ENCODE measurements at places on chromosomes 1 and 21. TPM values are rescaled to one million over a fixed set of nuclear protein-coding genes. Genes with fewer than 3 reads are reported as not detected.
A peak's percentile ranks its signal among the peaks of the same experiment; 100 is the strongest.

- no peaks in the 10 kb centered on the region for H3K27me3 ChIP-seq
- DNase-seq: no peak
- H3K36me3 ChIP-seq: peaks cover 90% of the 10 kb centered on the region
- H3K27ac ChIP-seq: no peak overlapping the region
Observed at GRCh38 chr21:37507716-37508115, 141.1 kb downstream of the DYRK1A start.

GRCh38 chr1:202234331-202235002 is 40.9 kb downstream of the LGR6 start:
- H3K4me3 ChIP-seq: no peak overlapping the region
- no peaks in the 10 kb centered on the region for H3K4me1 ChIP-seq
- no peak overlapping the region for H3K27ac ChIP-seq
- DNase-seq: no peak
- H3K27me3 ChIP-seq: no peaks in the 10 kb centered on the region

Gene SH2D1B
- not detected for total RNA-seq

Gene MFAP2
- total RNA-seq: not detected

DNA sequence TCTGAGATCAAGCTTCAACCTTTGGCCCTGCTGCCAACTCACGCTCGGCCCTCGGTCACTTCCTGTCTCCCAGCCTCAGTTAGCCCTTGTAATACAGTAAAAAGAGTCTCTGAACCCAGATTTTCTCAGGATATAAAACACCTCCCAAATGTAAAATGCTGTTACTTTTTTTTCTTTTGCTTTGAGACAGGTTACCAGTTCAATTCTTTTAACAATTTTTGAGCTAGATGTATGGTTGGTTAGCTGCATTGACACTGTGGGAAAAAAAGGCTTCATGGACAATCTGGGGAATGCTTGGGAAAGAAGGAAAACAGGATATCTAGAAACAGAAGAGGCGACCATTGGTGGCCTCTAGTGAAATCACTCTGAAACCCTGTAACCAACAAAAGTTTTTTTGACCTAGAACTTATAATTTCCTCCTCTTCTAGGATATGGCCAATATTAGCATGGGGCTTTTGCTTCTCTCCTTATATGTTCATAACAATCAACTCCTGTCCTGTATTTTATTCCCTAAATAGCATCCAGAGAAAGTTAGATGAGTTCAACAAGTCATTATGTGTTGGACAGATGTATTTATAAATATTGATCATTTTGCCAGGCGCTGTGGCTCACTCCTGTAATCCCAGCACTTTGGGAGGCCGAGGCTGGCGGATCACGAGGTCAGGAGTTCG is 1.3 kb downstream of the CMPK1 start:
- no peaks in the 10 kb centered on the region for H3K36me3 ChIP-seq
- DNase-seq: no peak
- H3K27me3 ChIP-seq: no peaks in the 10 kb centered on the region
- peak overlapping the region; percentile 86 for H3K4me3 ChIP-seq
- peak overlapping the region; percentile 88 for H3K27ac ChIP-seq

DNA sequence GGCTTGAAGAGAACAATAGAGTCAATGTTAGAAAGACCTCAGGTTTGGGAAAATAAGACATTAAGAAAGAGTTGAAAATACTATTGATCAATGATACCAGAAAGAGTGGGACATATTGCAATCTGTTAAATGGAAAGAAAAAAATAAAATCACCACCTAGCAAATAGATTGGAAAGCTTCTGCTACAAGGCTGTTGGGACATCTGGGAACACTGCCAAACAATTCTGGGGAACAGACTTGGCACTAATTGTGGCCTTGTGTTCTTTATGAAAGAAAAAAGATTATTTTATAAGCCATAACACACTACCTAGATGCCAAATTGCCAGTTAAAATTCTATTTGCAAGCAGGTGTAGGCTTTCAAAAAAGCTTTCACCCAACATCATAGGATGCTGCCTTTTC is 137.8 kb downstream of the TSEN15 start:
- DNase-seq: no peak
- H3K36me3 ChIP-seq: no peaks in the 10 kb centered on the region
- no peak overlapping the region for H3K4me3 ChIP-seq
- H3K27ac ChIP-seq: no peak overlapping the region
- no peaks in the 10 kb centered on the region for H3K4me1 ChIP-seq

Gene FAM131C
- total RNA-seq: not detected

Gene PCP4
- not detected for total RNA-seq

Gene KCND3
- total RNA-seq: not detected

Gene LYPD8
- not detected for total RNA-seq

- no peaks in the 10 kb centered on the region for H3K36me3 ChIP-seq
- no peak for DNase-seq
- no peaks in the 10 kb centered on the region for H3K27me3 ChIP-seq
- no peak overlapping the region for H3K4me3 ChIP-seq
Observed at GRCh38 chr1:37342736-37343135, 131.6 kb upstream of the ZC3H12A start.

DNA sequence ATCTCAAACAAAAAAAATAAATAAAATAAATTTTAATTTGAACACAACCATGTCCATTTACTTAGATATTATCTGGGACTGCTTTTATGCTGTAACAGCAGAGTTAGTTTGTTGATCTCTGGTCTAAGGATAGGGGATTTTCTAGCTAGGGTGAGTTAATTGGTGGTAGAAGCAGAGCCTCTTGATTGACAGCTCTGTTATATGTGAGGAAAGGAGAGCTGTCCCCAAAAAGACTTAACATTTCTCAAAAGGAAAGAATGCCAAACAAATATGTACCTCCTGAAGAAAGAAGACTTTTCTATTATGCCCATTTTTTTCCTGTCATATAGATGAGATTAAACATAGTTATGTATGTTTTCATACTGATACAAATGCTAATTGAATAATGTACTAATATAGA is 37.8 kb downstream of the MAN1A2 start:
- H3K4me3 ChIP-seq: no peak overlapping the region
- H3K4me1 ChIP-seq: peaks cover 17% of the 10 kb centered on the region
- no peak overlapping the region for H3K27ac ChIP-seq

DNA sequence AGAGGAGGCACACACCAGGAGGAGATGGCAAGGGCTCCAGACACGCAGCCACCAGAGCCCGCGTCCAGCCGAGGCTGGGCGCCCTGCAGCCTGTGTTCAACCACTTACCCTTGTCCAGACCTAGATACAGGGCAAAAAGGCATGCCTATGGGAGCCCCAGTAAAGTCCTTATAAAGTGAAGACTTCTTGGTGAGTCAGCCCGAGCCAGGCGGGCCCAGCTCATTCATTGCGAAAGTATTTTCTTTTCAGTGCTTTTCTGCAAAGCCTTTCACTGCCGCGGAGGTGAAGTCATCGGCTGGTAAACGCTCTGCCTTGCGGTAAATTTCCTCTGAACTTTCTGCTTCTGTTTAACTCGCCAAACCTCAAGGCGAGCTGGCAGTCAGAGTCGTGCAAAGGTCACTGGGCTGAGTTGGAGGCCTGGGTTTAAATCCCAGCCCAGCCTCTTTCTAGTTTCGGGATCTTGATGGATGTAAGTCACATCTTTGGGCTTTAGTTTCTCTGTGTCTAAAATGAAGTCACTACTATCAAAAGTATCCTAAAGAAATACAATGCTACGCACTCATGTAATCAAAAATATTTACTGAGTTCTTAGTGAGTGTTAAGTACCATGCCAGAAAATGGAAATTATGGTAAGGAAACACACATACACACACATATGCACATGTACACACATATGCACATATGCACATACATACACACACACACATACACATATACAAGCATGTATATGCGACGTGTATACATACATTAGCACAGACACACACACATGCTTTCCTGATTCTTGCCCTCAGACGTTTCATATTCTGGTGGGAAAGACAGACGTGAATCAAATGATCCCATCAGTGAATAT is 54.7 kb upstream of the IFFO2 start:
- no peak overlapping the region for H3K4me3 ChIP-seq
- no peaks in the 10 kb centered on the region for H3K36me3 ChIP-seq
- peaks cover 18% of the 10 kb centered on the region for H3K4me1 ChIP-seq
- peak; percentile 46 for DNase-seq
- no peaks in the 10 kb centered on the region for H3K27me3 ChIP-seq

- no peak for DNase-seq
- H3K36me3 ChIP-seq: no peaks in the 10 kb centered on the region
- H3K4me3 ChIP-seq: no peak overlapping the region
- no peaks in the 10 kb centered on the region for H3K4me1 ChIP-seq
- no peaks in the 10 kb centered on the region for H3K27me3 ChIP-seq
Observed at GRCh38 chr1:86774305-86775295, 70.2 kb downstream of the SH3GLB1 start.

Gene ACTN2
- total RNA-seq: not detected

- no peak overlapping the region for H3K27ac ChIP-seq
- H3K36me3 ChIP-seq: peaks cover 43% of the 10 kb centered on the region
- no peaks in the 10 kb centered on the region for H3K27me3 ChIP-seq
Observed at GRCh38 chr21:34836103-34836932, 167.5 kb downstream of the CLIC6 start.

Gene INTS3
- 49.1 TPM for total RNA-seq

- H3K4me1 ChIP-seq: peaks cover 71% of the 10 kb centered on the region
- no peak overlapping the region for H3K4me3 ChIP-seq
- H3K36me3 ChIP-seq: peaks cover 22% of the 10 kb centered on the region
- no peaks in the 10 kb centered on the region for H3K27me3 ChIP-seq
Observed at GRCh38 chr1:223731133-223731770, 18.9 kb downstream of the CAPN2 start.

GRCh38 chr1:75342786-75343185 is 208.6 kb downstream of the LHX8 start:
- H3K27ac ChIP-seq: no peak overlapping the region
- H3K27me3 ChIP-seq: no peaks in the 10 kb centered on the region
- no peaks in the 10 kb centered on the region for H3K4me1 ChIP-seq
- H3K4me3 ChIP-seq: no peak overlapping the region
- DNase-seq: no peak

Gene SLC6A9
- 0.84 TPM for total RNA-seq

Gene ANXA9
- not detected for total RNA-seq

DNA sequence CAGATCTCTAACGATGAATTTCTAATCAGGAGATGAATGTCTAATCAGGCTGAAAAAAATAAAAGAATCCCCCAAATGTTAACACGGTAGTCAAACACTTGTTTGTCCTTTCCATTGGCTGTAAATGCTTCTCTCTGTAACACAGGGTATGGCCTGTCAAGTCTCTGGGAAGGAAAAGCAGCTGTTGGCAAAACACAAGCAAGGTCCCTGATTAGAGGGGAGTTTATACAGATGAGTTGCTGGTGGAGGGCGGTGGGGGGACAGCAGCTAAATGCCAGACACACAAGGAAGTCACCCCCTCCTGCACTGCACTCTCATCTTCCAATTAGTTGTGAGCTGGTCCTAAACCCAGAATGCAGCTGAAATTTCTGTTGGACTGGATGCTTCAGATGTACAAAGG is 51.0 kb downstream of the PGBD5 start:
- no peaks in the 10 kb centered on the region for H3K4me1 ChIP-seq
- no peak for DNase-seq
- no peaks in the 10 kb centered on the region for H3K36me3 ChIP-seq
- no peak overlapping the region for H3K27ac ChIP-seq
- no peak overlapping the region for H3K4me3 ChIP-seq

- no peak overlapping the region for H3K27ac ChIP-seq
- peaks cover 5% of the 10 kb centered on the region for H3K27me3 ChIP-seq
- no peak overlapping the region for H3K4me3 ChIP-seq
- H3K36me3 ChIP-seq: no peaks in the 10 kb centered on the region
- no peak for DNase-seq
- H3K4me1 ChIP-seq: peaks cover 4% of the 10 kb centered on the region
Observed at GRCh38 chr1:119715542-119715941, 3.8 kb downstream of the PHGDH start.

DNA sequence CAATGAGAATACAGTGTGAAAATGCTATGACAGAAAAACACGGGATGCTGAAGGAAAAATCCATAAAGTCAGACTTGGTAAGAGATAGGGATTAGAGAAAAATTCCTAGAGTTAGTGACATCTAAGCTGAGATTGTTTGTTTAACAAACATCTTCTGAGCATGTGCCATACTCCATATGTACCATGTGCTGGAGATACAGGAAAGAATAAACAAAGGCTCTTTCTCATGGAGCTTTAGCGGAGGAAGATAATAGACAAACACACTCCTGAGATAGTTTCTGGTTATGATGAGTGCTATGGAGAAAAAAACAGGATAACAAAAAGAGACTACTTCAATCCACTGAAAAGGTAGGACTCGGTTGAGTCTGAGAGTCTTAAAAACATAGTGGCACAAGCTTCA is 22.0 kb upstream of the AIM2 start:
- H3K27me3 ChIP-seq: no peaks in the 10 kb centered on the region
- DNase-seq: no peak
- H3K4me3 ChIP-seq: no peak overlapping the region
- no peaks in the 10 kb centered on the region for H3K36me3 ChIP-seq

GRCh38 chr1:39230261-39231190 is 26.0 kb downstream of the MACF1 start:
- peaks cover 12% of the 10 kb centered on the region for H3K36me3 ChIP-seq
- H3K4me1 ChIP-seq: peaks cover 64% of the 10 kb centered on the region
- H3K27me3 ChIP-seq: no peaks in the 10 kb centered on the region
- H3K4me3 ChIP-seq: no peak overlapping the region

Gene OR2T2
- not detected for total RNA-seq

- no peak overlapping the region for H3K27ac ChIP-seq
- no peak overlapping the region for H3K4me3 ChIP-seq
- no peaks in the 10 kb centered on the region for H3K27me3 ChIP-seq
- H3K36me3 ChIP-seq: no peaks in the 10 kb centered on the region
Observed at GRCh38 chr1:113579256-113580018, 179.8 kb downstream of the PHTF1 start.

GRCh38 chr1:182235952-182236650 is 155.5 kb downstream of the GLUL start:
- no peak for DNase-seq
- H3K4me1 ChIP-seq: peaks cover 17% of the 10 kb centered on the region
- no peaks in the 10 kb centered on the region for H3K36me3 ChIP-seq

DNA sequence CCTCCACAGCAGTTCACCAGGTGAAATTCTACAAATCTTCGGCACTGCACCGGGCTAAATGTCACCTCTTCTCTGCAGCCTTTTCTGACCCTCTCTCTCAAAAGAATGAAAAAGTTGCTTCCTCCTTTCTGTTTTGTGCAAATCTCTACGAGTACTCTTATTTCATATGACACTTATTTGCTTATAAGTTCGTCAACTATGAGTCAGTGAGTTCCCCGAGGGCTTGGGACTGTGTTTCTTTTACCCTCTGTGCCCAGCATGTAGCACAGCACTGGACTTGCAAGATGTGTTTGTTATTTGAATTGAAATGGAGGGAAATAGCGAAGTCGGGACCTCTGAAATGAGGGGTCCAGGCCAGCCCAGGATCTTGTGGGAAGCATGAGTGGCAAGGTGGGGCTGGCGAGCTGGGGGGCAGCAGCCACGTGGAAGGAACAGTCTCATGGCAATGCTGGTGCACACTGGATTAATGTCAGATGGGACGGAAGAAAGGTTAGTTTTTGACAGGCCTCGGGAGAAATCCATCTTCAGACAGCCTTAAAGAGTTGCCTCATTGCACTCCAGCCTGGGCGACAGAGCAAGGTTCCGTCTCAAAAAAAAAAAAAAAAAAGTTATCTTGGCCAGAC is 6.2 kb downstream of the SLC6A9 start:
- H3K27ac ChIP-seq: no peak overlapping the region
- DNase-seq: no peak
- no peaks in the 10 kb centered on the region for H3K36me3 ChIP-seq
- peaks cover 9% of the 10 kb centered on the region for H3K4me1 ChIP-seq
- H3K27me3 ChIP-seq: no peaks in the 10 kb centered on the region
